Central memory CD4-positive, alpha-beta T cell (primary cell): ENCODE measurements at places on chromosomes 4 and X.

DNA sequence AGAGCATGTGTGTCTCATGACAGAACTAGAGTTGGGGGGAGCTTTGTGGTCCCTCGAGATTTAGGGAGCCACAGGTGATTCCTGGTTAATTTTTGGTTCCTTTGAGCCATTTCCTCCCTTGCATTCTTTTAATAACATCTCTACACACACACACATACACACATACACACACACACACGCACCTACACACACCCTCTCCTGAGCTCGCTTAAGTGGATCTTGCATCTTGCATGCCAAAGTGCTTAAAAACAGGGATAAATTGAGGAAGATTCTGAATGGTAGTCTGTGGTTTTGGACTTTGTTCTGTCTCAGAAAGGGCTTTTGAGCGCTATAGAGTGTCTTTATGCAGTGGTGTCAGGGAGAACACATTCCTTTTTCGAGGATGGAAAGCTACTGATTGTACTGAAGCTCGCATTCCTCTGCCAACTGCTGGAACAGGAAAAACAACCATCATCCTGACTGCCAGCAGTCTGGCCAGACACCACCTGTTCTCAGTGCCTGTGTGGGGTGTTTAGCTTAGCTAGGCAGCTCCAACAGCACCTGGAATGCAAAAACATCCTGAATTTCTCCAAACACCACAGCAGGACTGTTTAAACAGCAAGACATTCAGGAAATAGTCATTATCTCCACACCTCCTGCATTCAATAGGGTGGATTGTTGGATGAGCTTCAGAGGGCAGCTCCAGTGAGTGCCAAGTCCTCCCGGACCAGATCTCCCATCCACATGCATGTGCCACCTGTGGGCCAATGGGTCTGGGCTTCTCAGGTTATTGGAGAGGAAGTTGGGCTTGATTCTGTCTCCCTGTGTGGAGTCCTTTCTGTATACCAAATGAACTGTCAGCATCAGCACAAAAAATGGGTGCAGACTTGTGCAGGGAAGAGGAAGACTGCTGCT is 21.9 kb upstream of the IGFBP7 start:
- DNase-seq: no peak

DNA sequence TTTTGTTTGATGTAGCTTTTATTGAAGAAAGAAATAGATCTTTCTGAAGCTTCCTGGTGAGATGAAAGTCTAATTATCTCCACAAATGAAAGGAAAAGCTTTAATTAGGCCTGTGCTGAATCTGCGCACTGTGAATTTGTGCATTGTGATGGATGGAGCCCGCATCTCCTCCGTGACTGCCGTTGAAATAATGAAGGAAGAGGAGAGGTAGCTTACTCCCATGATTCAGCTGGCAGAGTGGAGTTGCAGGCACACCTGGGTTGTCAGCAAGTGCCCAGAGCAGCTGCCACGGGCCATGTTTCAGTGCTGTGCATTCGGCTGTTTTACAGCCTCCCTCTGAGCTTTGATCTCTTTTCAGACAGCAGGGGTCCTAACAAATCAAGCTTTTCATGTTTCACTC is 735.3 kb upstream of the TENM3 start:
- DNase-seq: no peak

DNA sequence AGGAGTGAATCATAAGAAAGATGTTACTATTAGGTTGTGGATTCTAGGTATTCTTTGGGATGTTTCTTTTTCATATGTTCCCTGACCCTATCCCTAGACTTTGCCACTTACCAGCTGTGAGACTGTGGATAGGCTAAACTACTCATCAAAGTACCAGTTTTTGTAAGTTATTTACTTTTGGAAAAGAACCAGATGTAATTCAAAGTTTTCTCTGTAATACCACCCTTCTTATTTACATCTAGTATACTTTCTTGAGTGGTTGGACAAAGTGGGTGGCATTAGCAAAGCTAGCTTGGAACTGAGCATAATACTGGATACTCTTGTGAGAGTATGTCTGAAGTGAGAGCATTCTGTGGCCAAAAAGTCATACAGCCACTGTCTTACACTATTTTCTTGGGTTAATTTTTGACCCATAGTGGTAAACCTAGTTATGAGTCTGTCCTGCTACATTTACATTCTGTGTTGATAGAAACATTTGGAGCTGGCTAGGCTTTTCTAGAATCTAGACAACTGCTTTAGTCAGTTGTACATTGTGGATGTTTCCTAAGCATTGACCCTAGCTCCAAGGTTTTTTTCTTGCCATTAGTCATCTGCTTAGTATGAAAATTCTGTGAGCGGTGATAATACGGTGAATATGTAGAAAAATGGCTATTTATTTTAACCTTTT is 41.7 kb downstream of the KDM6A start:
- no peak for DNase-seq

- no peak for DNase-seq
These were observed 3.6 kb upstream of the EIF4E start for GRCh38 chr4:98932539-98932938.

DNA sequence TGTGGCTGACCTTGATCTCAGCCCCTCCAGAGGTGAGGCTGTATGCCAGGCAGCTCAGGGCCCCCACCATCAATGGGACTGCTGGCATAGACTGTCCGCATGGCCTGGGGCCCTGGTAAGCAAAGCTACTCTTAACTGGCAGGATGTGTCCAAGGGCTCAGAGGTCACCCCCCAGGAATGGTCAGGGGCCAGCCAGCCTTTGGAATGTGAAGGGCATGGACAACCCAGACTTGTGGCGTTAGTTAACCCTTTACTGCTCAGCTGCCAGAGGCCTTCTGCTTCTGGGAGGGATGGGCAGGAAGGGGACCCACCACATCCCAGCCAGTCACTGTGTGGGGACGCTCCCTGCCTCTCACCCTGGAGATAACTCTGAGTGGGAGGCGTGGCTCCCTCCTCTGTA is 80.1 kb upstream of the PSAPL1 start:
- no peak for DNase-seq

DNA sequence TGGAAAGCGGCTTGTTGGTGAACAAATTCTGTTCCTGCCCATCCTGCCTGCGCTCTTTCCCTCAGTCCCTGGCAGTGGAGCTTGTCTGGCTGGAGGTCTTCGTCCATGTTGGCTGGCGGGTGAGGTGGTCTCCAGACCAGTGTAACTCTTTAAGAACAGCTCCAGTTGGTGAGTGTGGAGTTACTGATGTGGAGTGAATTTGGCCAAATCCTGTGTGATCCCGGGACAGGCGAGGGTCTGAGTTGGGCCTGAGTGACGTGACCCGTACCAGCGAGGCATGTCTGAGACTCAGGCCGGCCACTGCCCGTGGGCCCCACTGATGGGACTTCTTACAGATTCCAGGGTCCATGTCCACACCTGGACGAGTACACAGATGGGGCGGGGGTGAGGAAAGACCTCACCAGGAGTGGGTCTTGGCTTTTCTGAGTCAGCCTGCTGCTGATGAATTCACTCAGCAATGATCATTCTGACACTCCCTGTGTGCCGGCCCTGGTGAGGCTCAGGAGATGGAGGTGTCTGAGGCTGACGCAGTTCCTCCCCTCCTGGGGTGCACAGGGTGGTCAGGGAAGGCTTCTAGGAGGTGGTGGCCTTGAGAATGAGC is 45.5 kb downstream of the PSAPL1 start:
- no peak for DNase-seq

DNA sequence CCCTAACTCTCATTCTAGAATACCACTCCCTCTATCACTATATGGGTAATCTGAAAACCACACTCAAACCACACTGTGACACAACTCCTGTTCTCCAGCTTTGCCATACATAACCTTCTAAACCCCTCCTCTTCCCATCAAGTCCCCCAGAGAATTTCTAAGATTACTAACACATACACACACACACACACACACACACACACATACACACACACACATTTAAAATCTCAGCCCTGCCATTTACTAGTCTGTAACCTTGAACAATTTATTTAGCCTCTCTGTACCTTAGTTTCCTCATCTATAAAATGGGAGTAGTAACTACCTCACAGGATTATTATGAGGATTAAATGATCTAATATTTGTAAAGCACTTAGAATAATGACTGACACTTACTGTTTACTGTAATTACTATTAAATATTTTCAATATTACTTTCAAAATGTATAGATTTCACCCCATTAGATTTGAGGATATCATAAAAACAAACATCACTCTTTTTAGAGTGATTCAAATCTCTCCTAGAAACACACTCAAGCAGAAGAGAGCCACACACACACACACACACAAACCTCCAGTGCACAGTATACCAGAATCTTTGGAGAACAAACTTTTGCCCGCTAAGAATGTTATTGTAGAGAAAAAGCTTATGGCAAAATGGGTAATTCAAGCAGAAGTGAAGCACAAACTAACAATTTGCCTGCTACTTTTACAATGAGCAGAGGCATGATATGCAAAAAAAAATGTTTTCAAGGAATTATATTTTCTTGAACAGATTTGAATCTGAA is 3.8 kb downstream of the ANKRD50 start:
- DNase-seq: no peak

DNA sequence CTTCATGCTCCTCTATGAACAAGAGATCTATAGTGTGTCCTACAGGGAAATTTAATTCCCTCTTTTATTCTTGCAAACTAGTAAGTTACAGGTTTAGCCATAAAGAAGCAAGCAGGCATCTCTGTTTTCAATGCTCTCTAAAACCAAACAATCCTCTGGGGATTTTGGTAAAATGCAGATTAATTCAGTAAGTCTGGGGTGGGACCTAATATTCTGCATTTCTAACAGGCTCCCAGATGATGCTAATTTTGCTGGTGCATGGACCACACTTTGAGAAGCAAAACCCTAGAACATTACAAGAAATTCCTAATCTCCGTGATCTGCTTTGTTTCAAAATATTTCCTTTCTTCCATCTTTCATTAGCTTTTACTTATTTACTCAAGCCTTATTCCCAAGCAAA is 344.9 kb downstream of the PACRGL start:
- no peak for DNase-seq

DNA sequence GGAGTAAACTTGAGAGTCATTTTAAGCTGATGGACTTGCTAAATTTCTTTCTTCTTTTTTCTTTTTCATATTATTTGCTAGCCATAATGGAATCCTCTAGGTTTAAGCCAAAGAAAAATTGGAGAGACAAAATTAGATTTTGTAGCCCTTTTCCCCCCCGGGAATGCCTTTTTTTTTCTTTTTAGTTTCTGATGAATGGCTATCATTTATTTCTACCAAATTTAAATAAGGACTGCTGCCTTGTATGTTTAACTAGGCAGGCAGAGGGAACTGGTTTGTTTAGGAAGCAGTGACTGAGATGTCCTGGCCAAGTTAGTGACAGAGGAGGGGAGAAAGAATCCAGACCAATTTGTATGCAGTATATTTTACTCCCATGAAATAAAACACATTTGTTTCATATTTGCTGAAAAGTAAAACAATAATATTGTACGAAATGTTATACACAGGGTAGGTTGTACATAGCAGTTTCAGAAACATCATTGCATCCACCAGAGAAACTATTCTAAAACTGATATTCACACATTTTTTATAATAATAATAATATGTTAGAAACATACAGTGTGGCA is 5.7 kb downstream of the PITX2 start:
- DNase-seq: no peak

DNA sequence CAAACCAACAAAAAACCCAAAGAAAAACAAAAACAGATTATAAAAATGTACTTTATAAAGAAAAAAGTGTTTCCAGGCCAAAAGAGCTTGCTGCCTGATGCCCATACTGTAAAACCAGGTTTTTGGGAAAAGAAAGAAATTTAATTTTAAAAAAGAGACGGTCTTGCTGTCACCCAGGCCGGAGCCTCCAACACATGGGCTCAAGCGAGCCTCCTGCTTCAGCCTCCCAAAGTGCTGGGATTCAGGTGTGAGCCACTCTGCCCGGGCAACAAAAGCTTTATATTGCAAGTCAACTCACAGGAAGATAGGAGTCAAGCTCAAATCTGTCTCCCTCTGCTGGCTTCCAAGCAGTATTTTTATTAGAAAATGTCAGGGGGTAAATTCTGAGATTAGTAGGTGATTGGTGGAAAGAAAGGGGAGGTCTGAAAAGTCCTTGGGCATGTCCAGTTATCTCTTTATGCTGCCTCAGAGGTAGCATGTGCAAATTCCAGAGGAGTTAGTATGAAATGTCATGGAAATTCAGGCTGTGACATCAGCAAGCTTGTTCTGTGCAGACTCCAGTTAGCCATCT is 39.4 kb downstream of the MGST2 start:
- no peak for DNase-seq

GRCh38 chr4:84379917-84380641 is 119.0 kb downstream of the NKX6-1 start:
- DNase-seq: no peak

DNA sequence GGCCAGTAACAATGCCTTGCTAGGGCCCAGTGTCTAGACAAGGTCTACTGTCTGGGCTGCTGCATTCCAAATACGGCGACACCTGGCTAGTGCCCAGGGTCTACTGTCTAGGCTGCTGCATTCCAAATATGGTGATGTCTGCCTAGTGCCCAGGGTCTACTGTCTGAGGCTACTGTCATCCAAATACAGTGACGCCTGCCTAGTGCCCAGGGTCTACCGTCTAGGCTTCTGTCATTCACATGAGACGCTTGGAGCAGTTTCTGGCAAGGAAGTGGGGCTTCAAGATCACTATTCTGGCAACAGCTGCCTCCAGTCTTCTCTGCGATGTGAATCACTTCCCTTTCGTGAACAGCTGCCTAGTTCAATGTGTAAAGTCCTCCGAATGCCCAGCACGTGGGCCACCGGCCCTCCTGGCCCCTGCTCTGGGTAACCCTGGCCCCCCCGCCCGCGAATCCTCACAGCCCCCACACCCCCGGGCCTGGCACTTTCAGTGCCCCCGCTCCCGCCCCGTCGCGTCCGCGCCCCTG is 12.7 kb downstream of the ACOX3 start:
- DNase-seq: no peak
